Inflammatory macrophage (primary cell): ENCODE measurements at places on chromosomes 1 and 21.
A peak's percentile ranks its signal among the peaks of the same experiment; 100 is the strongest.

- peak; percentile 79 for DNase-seq
Measured at GRCh38 chr1:42456754-42457089, 379 bp downstream of the PPCS start.

DNA sequence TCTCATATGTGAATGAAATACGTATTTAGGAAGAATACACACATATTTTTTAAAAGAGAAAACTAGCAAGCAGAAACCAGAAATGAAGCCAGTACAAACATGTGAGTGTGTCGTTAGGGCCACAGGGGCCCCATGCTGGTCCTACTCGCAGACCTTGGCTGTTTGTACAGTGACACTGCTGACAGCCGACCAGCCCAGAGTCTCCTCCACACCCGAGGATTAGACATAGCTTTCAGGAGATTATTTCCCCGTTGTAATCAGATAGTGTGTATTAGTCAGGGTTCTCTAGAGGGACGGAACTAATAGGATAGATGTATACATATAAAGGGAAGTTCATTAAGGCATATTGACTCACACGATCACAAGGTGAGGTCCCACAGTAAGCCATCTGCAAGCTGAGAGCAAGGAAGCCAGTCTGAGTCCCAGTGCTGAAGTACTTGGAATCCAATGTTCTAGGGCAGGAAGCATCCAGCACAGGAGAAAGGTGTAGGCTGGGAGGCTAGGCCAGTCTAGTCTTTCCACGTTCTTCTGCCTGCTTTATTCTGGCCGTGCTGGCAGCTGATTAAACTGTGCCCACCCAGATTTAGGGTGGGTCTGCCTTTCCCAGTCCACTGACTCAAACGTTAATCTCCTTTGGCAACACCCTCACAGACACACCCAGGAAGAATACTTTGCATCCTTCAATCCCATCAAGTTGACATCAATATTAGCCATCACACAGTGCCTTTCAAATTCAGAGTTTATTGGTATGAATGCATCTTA is 51.2 kb downstream of the DIP2A start:
- DNase-seq = no peak

GRCh38 chr21:32494934-32495709 is 82.6 kb downstream of the EVA1C start:
- no peak for DNase-seq

DNA sequence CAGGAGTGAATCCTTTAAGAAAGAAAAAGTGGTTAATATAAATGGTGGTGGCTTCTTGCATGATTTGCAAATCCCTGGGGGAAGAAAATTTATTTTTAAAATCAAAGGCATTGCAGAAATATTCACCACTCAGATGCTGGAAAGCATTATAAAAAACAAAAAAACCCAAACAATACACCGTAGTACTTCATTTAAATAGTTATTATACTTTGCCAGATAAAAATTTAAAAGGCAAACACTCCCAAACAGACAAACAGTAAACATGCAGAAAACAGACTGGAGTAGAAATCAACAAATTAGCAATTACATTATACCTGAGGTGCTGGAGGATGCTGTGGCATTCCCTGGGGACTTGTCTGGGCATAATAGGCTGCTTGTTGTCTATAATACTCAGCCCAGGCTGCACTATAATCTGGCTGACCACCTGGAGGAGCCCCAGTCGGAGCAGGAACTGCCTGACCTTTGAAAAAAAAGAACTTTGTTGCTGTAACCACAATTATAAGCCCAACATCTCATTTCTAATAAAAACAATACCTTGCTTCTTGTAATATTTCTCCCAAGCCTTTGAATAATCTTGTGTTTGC is 29.9 kb downstream of the FUBP1 start:
- no peak for DNase-seq

DNA sequence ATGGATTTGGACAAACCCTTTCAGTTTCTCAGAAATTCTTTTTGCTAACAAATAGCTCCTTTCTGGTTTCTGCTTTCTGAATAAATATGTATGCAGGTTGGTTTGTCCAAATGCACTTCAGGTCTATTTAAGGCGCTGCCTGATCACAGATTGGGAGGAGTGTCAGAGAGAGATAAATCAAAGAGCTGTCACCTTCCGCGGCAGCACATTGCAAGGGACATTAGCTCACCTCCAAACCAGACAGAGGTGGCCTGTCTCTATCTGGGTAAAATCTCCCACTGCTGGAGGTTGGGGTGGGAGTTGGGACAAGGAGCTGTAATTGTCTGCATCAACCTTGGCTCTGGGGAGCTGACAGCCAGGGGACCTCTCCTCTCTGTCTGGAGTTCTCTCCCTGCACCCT is 25.2 kb downstream of the PRAMEF20 start:
- no peak for DNase-seq

GRCh38 chr1:28118640-28119307 is 30.4 kb upstream of the EYA3 start:
- DNase-seq = no peak

DNA sequence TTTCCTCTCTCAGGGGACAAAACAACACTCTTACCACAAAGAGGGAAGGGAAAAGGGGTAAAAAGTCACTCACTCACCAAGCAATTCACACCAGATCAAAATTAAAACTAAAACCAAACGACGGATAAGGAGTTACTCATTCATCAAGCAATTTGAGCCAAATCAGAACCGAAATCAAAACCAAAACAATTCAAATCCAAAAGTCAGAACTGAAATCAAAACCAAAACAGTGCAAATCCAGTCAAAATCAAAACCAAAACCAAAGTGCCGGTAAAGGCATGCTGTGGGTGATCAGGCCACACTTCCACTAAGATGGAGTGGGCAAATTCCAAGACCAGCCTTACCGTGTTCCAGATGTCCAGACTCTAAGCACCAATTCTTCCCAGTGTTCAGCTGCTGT is 717.9 kb downstream of the AMY1C start:
- DNase-seq = no peak

DNA sequence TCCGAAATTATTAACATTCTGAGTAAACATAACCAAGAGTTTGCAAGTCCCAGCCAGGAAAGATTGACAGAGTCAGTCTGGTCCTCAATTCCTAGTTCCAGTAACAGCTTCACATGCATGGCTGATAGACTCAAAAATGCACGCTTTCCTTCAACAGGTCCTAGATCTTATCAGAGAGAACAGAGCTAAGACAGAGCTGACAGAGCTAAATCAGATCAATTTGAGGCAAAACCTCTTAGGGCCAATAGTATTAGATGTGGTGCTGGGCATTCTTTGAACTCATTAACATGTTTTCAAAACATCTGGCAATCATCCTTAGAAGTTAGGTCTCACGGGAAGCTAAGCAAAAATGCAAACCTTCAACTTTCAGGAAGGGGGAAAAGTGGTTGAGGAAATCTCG is 114.0 kb downstream of the GREM2 start:
- DNase-seq = no peak

GRCh38 chr1:6502000-6502891 is 10.8 kb upstream of the PLEKHG5 start:
- peak; percentile 81 for DNase-seq

DNA sequence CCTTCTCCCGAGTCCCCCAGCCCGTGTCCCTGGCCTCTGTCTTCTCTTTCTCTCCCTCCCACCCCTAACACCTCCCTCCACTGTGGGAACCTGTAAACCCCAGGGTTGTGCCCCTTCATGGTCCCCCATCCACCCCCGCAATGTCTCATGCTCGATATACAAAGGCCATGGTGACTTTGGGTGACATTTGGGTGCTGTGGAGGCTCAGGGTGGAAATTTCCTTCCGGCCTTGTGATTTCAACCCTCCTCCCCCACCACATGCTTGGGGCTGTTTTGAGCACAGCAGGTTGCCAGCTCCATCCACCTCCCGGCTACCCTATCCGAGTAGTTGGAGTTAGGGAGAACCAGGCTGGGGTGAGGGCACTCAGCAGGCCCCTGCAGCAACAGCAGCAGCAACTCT is 25.7 kb upstream of the VPS13D start:
- no peak for DNase-seq

DNA sequence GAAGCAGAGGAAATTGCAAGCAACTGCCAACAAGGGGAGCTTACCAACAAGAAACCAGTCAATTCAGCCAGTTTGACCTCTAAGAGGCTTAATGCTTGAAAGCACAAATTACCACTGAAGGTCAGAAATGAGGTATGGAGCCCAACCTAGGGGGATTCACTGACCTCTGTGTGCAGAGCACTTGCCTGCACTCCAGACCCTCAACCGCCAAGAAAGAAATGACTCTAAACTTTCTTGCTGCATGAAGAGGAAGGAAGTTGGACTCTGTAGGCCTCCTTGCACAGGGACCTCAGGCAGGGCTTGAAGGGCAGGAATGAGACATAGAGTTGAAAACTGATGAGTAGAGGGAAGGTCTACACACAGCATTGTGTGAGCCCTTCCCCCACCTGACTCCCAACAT is 10.0 kb downstream of the ARMH1 start:
- DNase-seq = peak; percentile 21

- peak; percentile 11 for DNase-seq
Measured at GRCh38 chr21:42460391-42461184, 35.4 kb downstream of the RSPH1 start.

DNA sequence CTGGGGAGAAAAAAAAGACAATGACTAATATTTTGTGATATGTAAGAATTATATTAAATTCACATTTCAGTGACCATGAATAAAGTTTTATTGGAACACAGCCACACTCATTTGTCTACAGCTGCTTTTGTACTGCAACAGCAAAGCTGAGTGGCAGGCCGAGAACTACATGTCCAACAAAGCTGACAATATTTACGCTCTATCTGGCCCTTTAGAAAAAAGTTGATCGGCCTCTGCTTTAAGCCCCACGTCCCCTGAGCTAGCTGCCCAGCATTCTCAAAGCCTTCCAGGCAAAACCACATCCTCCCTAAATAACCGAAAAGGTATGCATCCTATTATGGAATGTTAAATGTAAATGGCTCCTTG is 8.6 kb downstream of the SLC2A1 start:
- DNase-seq = no peak

- no peak for DNase-seq
Measured at GRCh38 chr1:55214212-55214933, 791 bp downstream of the USP24 start.

- DNase-seq = no peak
Measured at GRCh38 chr1:168312718-168313604, 32.3 kb downstream of the TBX19 start.

GRCh38 chr1:227562933-227563323 is 428 bp upstream of the ZNF678 start:
- no peak for DNase-seq

GRCh38 chr1:9048551-9048950 is 20.9 kb downstream of the SLC2A5 start:
- DNase-seq = no peak

- peak; percentile 23 for DNase-seq
Measured at GRCh38 chr1:52976183-52977035, 49.3 kb downstream of the SCP2 start.

- DNase-seq = no peak
Measured at GRCh38 chr21:34271189-34271851, 92.5 kb upstream of the KCNE2 start.

- no peak for DNase-seq
Measured at GRCh38 chr1:155192346-155193274, 15.1 kb downstream of the THBS3 start.

- no peak for DNase-seq
Measured at GRCh38 chr1:174448974-174449373, 1.2 kb downstream of the GPR52 start.

- DNase-seq = no peak
Measured at GRCh38 chr1:156821801-156822200, 5.2 kb upstream of the SH2D2A start.

DNA sequence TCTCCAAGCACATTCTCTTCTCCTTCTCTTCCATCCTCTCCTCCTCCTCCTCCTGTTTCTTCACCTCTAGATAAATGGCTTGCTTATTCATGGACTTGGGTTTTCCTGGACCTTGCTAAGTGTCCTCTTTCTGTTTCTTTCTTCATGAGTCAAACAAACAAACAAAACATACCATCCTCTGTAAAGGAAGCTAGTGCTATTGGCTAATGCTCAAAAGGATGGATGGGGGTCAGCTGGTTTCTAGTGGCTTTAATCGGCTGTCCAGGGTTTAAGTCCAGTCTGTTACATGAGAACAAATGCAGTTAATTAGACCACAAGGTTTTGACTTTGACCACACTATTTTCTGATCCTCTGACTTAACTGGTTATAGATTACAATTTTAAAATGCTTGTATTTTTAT is 83.8 kb upstream of the TSPAN2 start:
- no peak for DNase-seq

DNA sequence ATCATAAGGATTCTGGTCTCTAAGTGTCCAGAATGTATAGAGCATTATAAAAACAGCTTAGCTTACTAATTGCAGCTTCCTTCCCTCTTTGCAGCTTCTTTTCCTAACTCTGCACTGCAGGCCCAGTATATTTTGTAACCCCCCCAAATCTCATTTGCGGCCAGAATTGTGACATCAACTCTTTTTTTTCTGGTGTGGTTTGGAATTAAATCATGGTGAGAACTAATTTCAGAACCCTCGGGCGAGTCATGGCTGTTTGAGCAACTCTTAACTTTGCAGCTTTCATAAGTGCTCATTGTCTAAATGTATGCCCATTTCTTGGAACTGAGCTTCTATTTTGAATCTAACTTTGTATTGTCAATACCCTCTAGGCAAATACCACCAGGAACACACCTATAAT is 187.4 kb downstream of the CYYR1 start:
- DNase-seq = peak; percentile 85

DNA sequence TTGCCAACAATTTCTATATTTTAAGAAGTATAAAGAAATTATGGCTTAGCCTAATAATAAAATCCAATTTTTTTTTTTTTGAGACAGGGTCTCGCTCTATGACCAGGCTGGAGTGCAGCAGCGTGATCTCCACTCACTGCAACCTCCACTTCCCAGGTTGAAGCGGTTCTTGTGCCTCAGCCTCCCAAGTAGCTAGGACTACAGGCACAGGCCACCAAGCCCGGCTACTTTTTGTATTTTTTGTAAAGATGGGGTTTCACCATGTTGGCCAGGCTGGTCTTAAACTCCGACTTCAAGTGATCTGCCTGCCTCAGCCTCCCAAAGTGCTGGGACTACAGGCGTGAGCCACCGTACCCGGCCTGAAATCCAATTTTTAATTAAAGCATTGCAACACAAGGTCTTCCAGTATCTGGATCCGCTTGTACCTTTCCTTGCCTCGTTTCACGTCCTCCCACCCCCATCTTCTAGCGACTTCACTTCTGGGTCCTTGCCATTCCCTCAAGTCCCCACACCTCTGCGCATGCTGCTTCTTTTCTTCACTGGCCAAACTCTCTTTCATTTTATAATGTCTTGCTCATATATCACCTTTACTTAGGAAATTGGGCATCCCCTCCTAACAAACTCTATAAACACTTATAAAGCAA is 2.3 kb downstream of the FUBP1 start:
- DNase-seq = no peak

- DNase-seq = no peak
Measured at GRCh38 chr1:56586502-56586901, 7.1 kb upstream of the PLPP3 start.

GRCh38 chr1:10253755-10254154 is 43.4 kb downstream of the KIF1B start:
- peak; percentile 87 for DNase-seq
